Mesothelial cell of epicardium (in vitro differentiated cells): ENCODE measurements at places on chromosomes 5 and 9.

- no peak for DNase-seq
Observed at GRCh38 chr5:119166026-119166425, 95.1 kb downstream of the DMXL1 start.

DNA sequence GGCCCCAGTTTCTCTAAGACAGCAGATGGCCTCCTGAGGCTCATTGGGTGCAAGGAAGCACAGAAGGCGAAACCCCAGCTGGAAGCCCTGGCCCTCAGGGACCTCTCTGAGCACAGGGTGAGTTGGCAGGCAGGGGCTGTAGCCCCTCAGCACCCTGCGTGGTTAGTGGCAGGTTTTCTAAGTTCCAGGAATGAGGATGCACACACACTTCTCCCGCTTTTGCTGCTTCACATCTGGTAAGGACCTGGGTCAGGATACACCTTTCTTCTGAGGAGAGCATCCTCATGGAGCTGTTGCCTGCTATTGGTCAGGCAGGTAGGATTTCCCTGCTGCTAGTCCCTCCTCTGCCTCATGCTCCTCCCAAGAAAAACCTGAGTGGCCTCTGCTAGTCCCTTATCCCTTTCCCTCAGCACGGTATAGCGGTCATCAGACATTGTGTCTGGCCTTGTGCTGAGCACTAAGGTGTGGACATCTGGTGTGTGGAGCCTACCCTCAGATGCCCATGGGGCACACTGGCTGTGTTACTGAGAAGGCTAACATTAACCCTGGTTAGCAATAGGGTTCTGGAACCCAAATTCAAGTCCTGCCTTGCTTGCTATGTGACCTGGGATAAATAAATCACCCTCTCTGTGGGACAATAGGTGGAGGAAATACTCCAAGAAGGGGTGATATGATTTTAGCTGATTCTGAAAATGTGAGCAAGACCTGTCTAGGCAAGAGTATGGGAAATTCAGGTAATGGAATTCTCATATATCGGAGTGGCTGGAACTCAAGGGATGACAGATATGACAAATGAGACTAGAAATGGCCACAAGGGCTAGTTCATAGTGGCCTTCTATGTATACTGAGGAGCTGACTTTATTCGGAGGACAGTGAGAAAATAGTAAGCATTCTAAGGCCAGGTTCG lies 1.6 kb downstream of the SLC22A4 start:
- DNase-seq, result no peak

DNA sequence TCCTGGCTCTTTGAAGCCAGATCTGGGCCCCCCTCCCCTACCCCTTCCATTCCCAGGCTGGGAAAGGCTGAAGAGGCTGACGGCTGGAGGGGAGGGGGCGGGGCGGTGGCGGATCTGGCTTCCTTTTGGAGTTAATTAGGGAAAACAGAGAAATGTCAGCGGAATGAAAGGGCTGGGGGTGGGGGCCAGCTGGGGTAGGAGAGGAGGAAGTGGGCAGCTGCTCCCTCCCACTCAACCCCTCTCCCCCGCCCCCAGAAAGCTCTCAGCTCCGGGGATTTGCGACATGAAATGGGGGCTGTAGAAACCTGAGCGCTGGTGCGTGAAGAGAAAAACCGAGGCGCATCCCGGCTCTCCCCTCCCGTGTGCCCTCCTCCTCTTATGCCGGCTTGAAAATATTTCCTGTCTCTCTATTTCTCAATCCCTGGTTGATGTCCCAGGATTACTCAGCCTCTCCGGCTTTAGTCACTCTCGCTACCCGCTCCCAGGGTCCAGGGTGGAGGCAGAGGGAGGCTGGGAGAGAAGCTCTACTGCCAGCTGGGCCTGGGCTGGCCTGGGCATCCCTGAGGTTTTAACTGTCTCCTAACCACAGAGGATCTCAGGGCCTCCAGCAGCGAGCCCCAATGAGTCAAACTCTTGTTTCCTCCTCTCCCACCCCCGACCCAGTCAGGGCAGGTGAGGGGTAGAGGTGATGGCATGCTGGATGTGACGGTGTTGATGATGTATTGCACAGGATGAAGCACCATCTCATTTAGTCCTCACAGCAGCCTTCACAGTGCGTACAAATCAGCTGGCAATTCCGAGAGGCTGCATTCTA lies 20.1 kb downstream of the PCDHGC5 start:
- DNase-seq, result peak; percentile 67

- DNase-seq, result no peak
Observed at GRCh38 chr9:91474656-91475055, 51.0 kb upstream of the NFIL3 start.

GRCh38 chr5:60143942-60144549 lies 250.5 kb upstream of the PDE4D start:
- DNase-seq, result no peak

GRCh38 chr9:22154064-22154463 lies 145.0 kb upstream of the CDKN2B start:
- DNase-seq, result no peak

GRCh38 chr9:111050819-111051218 lies 12.5 kb upstream of the LPAR1 start:
- no peak for DNase-seq

DNA sequence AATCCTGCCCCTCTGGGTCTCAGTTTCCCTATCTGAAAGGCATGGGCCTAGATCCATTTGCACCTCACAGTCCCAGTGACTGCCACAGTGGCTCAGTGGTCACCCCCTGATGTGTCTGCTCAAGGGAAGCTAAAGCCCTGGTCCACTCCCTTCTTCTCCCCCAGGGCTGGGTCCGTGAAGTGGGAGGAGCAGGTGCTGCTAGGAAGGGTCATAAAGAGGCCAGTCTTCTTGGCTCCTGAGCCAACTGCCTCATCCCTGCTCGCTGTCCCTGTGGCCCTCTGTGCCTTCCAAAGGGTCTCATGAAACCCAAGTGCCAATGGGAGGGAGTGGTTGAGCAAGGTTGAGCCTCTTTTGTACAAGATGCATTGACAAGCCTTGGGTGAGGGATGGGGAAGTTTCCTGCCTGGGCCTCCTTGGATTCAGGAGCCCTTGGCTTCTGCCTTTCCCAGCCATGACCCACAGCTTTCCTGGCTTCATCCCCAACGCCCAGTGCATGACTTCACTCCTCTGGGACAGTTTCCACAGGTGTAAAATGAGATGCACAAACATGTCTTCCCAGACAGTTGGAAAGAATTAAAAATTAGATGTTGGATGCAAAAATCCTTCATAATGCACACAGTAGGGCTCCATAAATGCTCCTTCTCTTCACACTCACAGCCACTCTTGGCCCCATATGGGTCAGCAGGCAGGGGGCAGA lies 1.6 kb upstream of the SLC6A7 start:
- no peak for DNase-seq

DNA sequence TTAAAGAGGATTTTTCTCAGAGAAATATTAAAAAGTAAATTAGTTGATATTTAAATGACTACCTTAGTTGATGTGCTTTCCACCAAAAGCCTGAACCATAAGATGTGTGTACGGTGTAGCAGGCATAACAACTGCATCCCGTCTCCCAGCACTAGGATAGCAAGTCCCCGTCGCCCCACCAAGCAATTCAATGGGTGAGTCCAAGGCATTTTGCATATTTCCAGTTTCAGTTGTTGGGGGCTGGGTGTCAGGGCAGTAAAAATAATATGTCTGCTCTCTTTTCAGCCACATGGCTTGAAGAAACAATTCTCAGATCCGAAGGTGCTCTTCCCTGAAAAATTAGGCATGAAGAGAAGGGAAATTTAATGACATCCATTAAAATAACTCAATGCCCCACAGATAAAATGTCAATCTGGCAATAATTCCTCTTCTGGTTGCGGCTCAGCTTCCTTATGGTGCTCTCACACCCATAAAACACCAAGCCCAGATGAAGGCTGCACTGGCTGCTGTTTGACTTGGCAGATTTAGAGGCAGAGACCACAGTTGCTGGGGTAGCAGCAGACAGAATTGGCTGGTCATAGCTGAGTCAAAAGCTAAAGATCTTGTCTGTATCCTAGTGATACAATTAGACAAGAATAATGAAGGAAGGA lies 124.4 kb upstream of the ADCY2 start:
- DNase-seq, result no peak

GRCh38 chr9:134325096-134325812 lies 1.0 kb upstream of the RXRA start:
- no peak for DNase-seq

- no peak for DNase-seq
Observed at GRCh38 chr9:111000202-111000601, 38.1 kb downstream of the LPAR1 start.
